ENCODE measurements at places on chromosomes 3 and 15.
A peak's percentile ranks its signal among the peaks of the same experiment; 100 is the strongest.

GRCh38 chr15:40944510-40945296 is 8.6 kb upstream of the CHAC1 start:
- no peak for DNase-seq

DNA sequence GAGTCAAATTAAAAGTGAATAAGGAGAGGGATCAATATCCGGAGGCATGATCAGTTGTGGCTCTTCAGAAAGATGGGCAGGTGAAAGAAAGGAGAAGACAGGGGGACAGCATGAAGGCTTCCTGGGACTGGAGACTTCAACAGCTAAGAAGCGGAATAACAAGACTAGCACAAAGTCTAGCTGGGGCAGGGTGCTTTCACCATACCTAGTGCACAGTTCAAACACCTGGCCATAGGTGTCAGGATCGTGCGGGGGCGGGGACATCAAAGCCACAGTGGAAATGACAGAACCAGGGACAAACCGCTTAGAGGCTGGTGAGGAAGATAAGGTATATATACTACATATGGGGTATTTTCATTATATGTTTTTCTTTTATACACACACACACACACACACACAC is 66.2 kb upstream of the FOXP1 start:
- no peak for DNase-seq

GRCh38 chr3:151875759-151876158 is 2.3 kb downstream of the SUCNR1 start:
- DNase-seq = no peak

DNA sequence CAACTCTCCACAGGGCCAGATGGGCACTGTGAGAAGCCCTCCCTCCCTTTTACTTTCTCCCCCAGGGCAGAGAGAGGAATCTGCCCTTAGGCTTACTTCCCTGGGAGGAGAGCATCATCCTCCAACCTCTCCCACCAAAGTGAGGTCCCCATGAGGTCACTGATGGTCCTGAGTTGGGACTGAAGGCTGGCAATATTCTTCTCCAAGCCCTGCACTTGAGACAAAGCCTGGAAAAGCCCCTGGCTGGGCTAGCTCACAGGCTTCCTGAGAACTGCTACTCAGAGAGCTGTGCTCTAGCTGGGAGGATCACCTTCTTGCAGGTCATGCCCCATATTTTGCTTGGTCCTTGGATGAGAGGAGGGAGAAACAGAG is 110.0 kb upstream of the MEF2A start:
- DNase-seq = no peak

- DNase-seq = peak; percentile 27
Observed at GRCh38 chr15:80275961-80276360, 23.9 kb upstream of the CTXND1 start.

DNA sequence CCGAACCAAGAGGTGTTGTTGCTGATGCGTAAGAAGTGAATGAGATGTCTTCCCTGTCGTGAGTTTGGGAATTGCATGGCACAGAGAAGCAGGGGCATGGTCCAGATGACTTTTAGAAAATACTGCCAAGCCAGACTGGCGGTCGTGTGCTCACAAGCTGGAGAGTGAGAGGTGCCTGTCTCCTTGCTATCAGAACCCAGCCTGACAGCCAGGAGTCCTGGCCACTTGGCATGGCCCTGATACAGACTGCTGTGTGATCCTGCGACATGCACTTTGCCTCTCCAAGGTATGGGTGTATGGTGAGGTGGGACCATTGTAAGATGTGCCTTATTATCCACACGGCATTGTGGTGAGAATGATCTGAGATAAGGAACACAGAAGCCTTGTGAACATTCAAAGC is 93.0 kb downstream of the SMAD3 start:
- no peak for DNase-seq

DNA sequence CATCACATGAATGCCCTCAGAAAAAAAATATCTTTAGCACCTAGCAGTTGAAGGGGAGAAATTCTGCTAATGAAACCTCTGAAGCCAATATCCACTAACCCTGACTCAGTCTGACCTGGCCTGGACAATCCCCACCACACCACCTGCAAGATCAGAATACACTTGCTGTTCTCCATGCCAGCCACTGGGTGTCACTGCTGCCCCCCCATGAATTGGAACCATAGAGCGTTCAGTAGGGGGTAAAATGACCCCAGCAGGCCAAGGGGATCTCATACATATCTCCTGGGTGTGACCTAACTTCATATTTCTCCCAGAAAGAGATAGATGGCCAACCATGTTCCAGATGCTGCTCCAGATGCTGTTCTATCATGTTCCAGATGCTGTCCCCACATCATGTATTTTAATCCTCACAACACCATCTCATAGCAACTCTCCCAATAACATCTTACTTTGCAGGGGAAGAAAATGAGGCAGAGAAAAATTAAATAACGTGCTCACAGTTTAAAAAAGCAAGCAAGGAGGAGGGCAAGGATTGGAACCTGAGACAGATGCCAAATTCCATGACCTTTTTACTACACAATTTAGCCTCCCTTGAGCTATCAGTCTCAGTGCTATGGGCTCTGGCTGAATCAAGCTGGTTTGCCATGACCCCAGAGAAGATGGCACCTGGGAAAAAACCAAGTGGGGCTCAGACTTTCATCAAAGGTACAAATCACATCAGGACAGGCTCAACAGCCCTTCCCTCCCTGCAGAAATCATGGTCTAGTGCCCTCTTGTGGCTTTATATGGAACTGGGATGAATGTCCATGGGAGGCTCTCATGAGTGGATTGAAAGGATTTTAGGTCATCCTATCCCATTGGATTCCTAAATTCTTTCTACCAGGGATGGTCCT is 12.4 kb downstream of the NTRK3 start:
- DNase-seq = peak; percentile 44

- DNase-seq = peak; percentile 80
Observed at GRCh38 chr3:14947100-14947885, at the start of gene NR2C2. TSS of gene NR2C2 (plus strand) at chr3:14947583. CDS start at chr3:15003915, 56,332 bp downstream.

- no peak for DNase-seq
Observed at GRCh38 chr3:183393625-183394024, 34.8 kb downstream of the MCF2L2 start.

GRCh38 chr3:78304115-78304514 is 1264.2 kb downstream of the ROBO2 start:
- no peak for DNase-seq

DNA sequence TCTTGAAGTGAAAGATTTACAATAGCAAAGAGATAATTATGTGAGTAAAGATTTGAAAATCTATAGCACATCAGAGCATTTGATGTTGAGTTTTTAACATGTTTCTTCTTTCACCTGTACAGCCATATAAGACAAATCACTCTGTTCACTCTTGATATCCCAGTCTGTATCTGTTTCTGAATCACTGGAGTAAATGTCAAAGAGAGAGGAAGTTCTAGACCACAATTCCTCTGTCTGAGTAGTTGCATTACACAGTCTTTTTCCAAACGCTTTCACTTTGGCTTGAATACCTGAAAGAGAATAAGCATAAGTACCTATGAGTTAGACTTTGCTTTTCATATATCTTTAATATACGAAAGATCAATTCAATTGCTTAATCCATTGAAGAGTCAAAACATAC is 9.9 kb downstream of the THAP10 start:
- DNase-seq = no peak

DNA sequence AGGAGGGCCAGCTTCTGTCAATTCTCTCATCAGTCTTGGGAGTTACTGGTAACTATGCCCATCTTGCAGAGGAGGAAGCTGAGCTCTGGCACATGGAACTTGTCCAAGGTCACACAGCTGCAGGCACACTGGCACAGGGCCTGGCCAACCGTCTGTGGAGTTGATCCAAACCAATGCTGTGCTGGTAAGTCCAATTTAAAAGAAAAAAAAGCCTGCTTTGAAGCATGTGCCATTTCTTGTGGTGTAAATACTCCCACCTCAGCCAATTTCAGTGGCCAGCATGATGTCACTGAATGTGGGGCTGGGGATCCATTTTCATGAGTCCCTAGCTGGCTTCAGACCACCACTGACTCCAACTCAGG is 83.4 kb downstream of the CHSY1 start:
- DNase-seq = no peak

DNA sequence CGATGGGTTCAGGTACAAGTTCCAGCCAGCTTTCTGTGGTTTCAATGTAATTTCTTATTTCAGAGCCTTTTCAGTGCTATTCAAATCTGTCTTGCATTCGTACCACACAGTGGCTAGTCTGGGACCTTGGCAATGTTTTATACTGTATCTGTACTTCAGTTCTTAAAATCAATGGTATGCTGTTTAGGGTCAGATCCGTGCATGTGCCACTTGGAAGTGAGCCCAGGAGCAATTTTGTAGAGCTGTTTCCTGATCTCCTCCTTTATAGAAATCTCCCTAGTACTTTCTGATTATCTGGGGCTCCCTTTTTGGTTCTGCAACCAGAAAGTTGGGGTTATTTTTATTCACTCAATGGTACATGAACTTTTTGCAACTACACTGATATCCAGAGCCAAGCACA is 59.5 kb upstream of the NDUFB4 start:
- DNase-seq = no peak

- peak; percentile 91 for DNase-seq
Observed at GRCh38 chr15:52568601-52569585, at the start of gene ARPP19. TSS of gene ARPP19 (minus strand) at chr15:52569030. CDS start at chr15:52568892, 138 bp downstream.

DNA sequence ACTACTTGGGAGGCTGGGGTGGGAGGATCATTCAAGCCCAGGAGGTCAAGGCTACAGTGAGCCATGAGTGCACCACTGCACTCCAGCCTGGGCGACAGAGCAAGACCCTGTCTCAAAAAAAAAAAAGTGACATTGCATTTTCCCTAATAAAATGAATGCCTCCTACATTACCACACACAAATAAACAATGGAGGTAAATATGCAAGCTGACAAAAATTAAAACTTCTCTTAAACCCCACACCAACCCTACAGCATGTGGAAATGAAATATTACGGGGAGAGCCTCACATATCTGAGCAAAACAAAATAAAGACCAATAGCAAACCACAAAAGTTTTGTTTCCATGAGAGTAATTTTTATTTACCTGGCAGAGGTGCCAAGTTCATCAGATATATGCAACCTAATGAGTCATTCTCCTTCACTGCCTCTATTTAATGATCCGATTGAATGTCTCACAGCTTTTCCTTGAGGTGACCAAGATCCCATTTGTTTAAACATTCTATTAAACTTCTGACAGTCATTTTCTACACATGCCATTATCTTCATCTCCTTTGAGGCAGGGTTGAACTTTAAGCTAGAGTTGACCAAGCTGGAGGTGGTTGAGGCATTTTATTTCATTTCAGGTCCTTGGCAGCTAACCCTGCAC is 9.4 kb upstream of the CAV3 start:
- DNase-seq = no peak

GRCh38 chr15:81529481-81529880 is 155.5 kb upstream of the TMC3 start:
- DNase-seq = peak; percentile 49

GRCh38 chr3:53597136-53597915 is 102.9 kb downstream of the CACNA1D start:
- DNase-seq = no peak

DNA sequence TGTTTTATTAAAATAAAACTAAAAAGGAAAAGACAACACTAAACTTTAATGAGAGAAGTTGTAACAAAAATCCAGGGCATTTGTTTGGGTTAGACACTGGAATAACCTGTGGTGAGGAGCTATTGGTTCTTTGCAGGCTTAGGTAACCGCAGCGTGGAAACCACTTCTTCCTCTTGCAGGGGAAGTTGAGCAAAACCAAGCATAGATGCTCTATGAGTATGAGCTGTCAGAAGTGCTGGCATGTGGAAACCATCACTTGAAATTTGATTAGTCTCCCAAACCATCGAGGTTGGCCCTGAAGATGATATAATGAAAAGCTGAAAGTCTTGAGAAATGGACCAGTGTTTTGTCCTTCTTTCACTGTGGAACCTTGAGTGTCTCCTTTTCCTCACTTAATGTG is 127.1 kb upstream of the RBMS3 start:
- no peak for DNase-seq

GRCh38 chr15:101827257-101827656 is 15.3 kb downstream of the OR4F15 start:
- DNase-seq = peak; percentile 50

DNA sequence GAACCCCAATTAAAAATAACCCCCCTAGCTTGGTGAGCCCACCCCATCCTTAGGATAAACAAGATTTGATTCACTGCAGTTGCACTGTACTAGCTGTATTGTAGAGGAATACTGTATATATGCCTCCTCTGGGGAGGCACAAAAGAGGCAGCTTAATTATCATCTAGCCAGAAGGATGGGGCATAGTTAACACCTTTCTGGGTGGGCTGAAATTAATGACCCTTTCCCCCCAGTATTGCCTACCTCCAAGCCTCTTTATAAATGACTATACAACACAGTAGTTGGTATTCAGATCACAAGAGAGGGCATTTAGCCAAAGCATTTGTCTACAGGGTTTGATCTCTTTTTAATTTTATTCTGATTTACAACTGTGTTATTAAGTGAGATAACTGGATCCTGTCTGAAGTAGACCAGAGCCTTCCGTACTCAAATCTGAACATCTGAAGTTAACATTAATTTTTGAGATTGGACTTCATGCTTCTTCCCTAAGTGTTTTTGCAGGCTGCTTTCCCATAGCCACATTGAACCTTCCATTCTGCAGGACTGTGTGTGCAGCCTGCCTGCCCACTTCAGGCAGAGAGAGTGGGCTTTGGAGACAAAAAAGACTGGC is 807.0 kb upstream of the ARRDC4 start:
- DNase-seq = no peak

DNA sequence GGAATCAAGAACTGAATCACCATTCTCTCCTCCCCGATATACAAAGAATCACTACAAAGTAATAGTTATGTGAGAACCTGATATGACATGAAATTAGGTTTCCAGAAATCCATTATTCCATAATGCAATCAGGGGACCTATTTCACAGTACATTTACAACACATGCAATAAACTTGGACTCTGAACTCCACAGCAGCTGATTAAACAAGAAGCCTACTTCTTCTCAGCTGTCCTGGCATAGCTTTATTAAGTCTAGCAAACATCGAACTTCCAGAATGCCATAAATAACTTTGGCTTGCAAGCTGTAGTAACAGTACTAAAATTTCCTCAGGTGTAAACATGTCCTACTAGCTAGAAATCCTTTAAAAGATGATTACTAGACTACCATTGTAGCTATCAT is 17.8 kb downstream of the PDCD10 start:
- no peak for DNase-seq

Measured in fibroblast of skin of abdomen (primary cell).